Left renal pelvis (tissue), 4 donors: ENCODE measurements at places on chromosomes 6 and 20.

- DNase-seq = no peak
Measured at GRCh38 chr6:143843677-143843999, 500 bp downstream of the LTV1 start.

DNA sequence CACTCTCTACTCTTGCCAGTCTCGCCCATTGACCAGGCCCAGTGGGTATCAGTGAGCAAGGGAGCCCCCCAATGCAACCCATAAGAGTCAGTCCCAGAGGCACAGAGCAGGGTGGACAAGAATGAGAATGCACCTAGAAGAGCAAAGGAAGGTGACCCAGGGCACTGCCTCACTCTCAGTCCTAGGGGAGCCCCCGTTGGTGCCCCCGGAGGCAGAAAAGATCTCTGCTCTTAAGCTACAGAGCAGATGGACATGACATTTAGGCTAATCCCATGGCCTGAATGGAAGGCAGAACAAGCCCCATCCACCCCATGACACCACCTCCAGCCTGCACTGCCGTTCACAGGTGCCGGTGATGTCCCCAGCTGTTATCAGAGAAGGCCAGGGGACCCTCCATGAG is 50.7 kb upstream of the PLEKHG1 start:
- no peak for DNase-seq

DNA sequence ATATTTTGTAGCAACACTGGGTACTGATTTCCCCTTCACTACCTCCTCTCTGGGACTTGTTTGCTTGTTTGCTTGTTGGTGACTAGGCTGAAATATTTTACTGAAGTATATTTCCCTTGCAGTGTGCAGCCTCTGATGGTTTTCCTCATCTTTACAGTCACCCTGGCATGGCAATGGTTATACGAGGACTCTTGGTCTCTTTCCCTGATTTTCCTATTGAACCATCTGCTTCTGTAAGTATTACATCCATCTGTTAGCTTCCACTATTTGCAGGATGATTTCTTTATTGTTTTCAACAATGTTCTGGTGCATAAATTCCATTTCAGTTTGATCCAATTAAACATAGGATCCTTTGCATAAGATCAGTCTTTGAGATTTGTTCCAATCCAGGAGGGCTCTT is 465.1 kb downstream of the MEI4 start:
- DNase-seq = no peak

DNA sequence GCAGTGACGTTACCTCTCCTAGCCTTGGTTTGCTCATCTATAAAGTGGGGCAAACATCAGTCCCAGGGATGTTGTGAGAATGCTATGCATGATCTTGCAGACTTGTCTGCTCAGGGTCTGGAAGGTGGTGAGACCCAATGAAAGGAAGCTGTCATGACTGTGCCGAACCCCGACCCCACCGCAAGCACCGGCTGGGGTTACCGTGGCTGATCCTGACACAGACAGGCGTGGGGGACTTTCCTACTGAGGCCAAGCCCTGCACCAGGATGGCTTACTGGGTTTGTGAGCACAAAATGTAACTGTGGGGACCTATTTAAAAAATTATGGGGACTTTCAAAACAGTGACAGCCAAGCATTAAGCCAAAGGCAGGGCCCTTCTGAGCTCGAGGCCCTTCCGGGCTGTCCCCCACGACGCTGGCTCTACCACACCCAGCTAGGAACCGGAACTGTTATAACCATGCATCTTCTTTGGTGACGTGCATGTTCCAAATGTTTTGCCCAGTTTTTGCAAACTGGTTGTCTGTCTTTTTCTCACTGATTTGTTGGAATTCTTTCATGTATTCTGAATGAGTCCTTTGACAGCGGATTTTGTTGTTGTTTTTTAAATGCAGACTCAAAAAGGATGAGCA is 76.6 kb upstream of the PMEPA1 start:
- no peak for DNase-seq

DNA sequence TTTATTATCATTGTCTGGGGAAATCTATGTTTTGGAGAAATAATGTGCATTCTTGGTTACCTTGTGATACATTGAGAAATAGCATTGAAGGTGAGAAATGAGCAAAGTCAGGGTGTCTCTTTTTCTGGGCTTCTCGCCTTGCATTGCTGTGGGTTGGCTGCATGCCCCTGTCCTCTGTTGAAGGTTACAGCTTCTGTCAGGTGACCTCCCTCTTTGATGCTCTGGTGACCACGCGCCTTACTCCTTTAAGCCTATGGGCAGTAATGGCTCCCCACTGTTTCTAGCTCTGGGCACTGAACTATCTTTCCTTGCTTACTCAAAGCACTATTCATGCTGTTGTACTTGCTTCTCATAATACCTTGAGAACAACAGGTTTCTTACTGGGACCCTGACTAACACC is 14.6 kb downstream of the ADGRB3 start:
- no peak for DNase-seq

GRCh38 chr6:18121580-18122127 is 823 bp downstream of the NHLRC1 start:
- no peak for DNase-seq

GRCh38 chr6:139161169-139161568 is 26.3 kb downstream of the HECA start:
- no peak for DNase-seq

DNA sequence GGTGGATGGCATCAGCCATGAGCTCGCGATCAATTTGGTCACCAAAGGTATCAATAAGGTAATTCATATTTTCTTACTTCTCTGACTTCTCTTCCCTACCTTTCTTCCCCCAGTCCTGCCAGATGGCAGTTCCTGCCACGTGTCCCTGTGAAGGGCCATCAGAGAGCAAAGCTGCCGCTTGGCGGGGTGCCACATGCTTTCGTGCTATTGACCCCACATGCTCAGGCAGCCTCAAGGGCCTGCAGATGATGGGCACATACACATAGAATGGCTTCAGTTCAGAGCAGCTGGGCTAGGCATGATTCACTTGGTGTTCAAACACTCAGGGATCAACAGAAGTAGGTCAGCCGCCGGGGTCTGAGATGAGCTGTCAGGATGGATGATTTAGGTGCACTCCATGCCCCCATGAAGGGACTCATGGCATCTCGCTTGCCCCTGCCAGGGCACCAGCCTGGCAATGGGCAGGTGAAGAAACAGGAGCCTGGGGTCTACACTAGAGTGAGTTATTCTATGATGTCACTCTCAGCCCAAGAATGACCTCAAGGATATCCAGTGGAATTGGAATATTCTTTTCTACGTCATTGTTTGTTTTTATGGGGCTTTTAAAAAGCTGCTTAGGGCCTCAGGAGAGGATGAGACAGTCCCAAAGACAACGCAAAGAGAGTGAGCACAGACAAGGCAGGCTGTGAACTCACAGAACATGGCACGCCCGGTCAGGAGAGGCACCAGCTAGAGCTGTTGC is 25.5 kb downstream of the BANF2 start:
- no peak for DNase-seq

DNA sequence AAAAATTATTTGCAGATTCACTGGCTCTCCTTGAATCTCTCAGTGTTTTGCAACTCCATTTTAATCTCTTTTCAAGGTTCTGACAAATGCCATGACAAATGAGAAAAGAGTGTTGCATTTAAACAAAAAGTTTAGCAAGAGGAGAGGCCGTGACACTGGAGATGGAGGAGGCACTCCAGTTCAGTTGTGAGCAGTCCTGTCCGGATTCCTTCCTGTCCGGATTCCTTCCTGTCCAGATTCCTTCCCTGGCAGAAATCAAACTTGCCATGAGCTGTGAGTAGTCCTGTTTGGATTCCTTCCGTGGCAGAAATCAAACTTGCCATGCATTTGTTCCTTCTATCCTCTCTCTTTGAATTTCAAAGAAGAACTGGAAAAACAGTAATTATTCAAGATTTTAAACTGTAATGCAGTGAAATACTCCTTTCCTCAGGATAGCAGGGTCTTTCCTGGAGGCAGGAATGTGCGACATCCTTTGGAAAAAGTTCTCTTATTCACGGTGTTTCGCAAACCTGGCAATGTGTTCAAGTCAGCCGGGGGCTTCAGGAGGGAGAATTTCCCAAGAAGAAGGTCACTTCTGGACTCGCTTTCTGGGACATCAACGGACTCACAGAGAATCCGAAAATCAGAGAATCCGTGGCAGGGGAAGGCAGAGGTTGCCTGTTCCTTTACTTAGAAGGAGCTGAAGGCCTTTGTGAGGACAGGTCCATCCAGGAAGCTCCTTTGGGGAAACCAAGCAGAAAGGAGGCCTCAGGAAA is 48.7 kb upstream of the DACT2 start:
- no peak for DNase-seq

DNA sequence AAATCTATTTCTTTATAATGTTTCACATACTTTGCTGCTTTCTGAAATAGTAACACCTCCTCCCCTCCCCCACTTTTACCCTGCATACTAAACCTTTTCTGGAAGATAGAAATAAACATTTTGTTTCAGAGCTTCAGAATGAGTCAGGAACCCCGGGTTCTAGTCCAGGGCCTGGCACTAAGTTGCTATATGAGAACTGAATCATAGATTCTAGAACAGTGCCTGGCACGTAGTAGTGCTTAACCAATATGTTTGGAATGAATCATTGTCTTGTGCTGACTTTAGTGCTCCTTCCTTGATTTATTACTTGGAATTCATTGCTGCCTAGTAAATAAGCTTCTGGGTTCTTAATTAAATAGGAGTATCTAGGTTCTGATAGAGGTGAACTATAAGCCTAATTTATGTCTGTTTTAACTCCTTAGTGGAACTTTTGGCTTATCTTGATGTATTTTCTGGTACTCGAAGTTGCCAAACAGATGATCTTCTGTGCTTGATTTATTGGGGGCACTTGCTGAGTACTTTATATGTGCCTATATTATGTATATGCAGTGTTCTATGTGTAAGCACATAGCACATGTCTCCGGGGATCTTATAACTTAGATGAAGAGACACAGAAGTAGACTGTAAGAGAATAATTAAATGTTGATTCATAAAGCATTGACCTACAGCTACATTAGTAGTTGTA is 18.6 kb downstream of the TAB2 start:
- no peak for DNase-seq

- DNase-seq = no peak
Measured at GRCh38 chr6:12112540-12113189, 100.6 kb downstream of the HIVEP1 start.

- DNase-seq = no peak
Measured at GRCh38 chr6:125700581-125701353, 48.7 kb upstream of the HEY2 start.

DNA sequence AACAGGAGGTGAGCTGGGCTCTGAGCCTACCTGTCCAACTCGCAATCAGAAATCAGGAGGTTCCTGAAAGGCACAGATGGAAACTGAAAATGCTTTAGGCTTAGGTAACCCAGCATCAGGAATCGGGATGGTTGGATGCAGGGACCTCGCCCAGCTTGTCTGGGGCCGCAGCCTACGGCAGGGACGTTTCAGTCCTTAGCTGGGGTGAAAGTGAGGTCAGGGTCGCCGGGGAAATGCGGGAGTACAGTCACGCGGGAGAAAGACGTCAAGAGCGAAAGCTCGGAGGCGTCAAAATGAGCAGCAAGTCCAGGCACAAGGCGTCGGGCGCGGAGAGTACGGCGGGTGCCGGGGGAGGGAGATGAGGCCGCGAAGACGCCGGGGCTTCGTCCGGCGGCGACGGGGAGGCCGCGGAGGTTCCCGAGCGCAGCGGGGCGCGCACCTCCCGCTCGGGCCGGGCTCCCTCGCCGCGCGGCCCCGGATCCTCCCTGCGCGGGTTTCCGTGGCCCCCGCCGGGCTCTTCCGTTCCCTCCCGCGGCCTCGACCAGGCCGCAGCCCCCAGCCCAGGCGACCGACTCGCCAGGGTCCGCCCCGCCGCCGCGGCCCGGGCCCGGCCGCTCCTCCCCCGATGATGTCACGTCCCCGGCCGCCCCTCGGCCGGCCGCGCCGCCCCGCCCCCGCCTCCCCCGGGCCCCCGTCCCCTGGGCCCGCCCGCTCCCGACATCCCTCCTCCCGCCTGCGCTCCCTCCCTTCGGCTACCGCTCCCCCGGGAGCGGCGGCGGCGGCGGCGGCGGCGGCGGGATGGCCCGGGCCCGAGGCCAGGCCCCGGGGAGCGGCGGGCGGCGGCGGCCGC is at the start of gene EBF4:
EBF4 (plus strand) TSS at position 745 of the 850 bp plus-strand sequence. CDS start 866 bp downstream, outside the sequence.
- no peak for DNase-seq

DNA sequence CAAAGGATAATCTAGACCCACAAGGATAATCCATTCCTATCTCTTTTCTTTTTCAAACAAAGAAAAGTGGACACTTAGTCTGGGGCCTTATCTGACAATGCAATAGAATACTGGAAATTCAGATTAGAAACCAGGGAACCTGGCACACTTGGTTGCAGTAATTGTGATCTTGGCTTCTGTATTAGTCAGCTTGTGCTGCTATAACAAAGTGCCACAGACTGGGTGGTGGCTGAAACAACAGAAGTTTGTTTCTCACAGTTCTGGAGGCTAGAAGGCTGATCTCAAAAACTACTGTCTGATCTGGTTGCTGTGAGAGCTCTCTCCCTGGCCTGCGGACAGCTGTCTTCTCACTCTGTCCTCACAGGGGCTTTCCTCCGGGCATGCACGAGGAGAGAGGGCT is 49.4 kb downstream of the SNRNP48 start:
- DNase-seq = no peak

DNA sequence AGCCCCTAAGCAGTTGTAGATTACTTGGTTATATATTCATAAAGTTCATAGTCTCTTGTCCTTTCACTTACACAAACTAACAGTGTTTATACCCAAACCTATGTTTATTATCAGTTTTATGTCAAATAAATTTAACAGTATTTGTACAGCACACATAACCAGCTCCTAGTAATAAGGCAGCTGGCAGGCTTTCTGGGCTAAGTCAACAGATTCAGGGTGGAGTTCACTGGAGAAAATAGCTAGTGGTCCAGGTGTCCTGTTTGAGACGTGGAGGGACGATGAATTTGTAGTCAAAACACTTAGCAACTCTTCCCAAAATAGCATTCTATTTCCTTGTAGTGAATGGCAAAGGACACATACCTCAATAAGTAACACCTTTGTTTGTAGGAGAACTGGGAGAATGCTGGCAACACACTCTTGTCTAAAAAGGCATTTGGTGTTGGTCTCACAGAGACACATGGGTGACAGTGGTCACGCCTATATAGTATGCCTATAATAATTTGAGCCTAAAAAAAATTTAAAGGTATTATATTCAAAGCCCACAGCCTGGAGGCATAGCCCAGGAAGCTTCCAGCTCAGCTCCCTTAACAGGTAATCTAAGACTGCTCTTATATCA is 156.4 kb upstream of the CARMIL1 start:
- no peak for DNase-seq

- no peak for DNase-seq
Measured at GRCh38 chr6:134427721-134428120, 109.8 kb upstream of the SGK1 start.

GRCh38 chr6:158416883-158417759 is 104.9 kb downstream of the TULP4 start:
- DNase-seq = no peak

- DNase-seq = no peak
Measured at GRCh38 chr6:31864818-31865204, 2.2 kb upstream of the NEU1 start.

GRCh38 chr20:25233016-25233772 is 14.7 kb upstream of the PYGB start:
- no peak for DNase-seq

- DNase-seq = no peak
Measured at GRCh38 chr6:33392595-33392948, 949 bp downstream of the KIFC1 start.

- DNase-seq = no peak
Measured at GRCh38 chr6:166697113-166697512, 70.1 kb upstream of the RPS6KA2 start.
